ENCODE measurements at places on chromosomes 13 and 19.

GRCh38 chr13:38419312-38419873 is 69.7 kb downstream of the UFM1 start:
- DNase-seq, result no peak

DNA sequence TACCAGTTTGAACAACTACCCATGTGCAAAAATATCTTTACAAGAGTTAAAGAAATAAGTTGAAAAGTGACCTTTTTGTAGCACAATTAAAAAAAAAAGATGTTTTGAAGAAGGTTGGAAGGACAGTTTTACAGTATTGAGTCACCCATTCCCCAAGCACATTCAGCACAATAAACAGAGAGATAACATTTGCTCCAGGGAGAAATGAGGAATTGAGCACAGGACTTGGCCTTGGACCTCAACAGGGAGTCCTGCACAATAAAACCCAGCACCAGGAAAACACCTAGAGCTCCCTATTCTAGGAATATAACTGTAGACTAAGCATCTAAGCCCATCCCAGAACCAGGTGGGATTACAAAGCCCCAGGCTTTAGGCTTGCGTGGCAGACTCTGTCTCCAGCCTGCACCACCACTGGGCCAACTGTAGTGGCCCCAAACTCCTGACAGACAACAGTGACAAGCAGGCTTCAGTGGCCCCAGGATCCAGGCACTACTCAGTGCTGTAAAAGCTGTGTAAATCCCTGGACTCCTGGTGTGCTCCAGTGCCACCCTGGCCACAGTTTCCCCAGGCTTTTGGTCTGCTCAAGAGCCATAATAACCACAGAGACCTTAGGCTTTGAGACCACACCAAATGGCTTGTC is 857.2 kb downstream of the SLITRK1 start:
- DNase-seq, result no peak

- DNase-seq, result no peak
These were observed 8.9 kb downstream of the ZC3H4 start for GRCh38 chr19:47104680-47105079.

DNA sequence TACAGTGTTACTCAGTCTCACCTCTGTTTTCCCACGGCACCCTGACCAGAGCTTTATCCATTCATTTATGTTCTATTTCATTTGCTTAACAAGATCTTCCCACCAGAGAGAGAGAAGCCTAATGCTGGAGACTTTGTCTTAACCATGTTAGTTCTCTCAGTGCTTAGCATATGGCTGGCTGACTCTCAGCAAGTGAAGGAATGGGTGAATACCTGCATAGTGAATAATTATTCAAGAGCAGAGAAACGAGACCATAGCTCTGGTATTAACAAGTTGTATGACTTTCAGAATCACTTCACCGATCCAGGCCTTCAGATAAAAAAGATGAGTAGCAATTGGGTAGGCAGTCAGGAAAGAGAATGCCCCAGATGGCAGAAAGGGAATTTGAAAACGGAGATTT is 686.3 kb downstream of the LIG4 start:
- no peak for DNase-seq

DNA sequence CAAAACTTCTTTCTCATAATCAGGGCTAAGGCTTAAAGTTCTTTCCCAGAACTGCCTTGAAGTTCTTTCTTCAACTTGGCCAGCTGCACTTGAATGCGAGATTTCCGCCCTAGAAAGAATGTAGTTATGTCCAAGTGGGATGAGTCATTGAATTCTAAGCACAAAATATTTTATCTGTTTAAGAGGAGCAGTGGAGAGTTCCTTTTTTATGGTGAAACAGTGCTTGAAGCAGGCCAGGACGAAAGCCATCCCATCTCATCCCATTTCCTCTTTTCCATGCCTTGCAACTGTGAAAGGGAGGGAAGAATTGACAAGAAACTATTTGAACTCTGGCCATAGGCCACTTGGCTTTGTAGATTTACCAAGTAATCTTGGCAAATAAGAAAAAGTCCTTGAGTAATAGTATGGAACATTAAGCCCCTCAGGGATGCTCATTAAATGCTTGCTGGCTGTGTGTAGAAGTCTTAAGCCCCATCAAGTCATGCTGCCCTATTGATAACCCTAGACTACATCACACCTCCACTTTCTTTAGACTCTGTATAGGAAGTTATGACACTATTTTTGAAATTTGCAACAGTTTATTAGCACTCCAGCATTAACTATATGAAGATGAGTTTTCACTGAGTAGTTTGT is 174.5 kb downstream of the KCTD12 start:
- DNase-seq, result no peak

GRCh38 chr13:89763005-89763404 is 1584.5 kb upstream of the MIR17HG start:
- no peak for DNase-seq

GRCh38 chr19:45468803-45469131 is 971 bp downstream of the FOSB start:
- DNase-seq, result no peak

GRCh38 chr13:113558461-113558860 is 26.1 kb upstream of the TFDP1 start:
- DNase-seq, result peak; percentile 22

DNA sequence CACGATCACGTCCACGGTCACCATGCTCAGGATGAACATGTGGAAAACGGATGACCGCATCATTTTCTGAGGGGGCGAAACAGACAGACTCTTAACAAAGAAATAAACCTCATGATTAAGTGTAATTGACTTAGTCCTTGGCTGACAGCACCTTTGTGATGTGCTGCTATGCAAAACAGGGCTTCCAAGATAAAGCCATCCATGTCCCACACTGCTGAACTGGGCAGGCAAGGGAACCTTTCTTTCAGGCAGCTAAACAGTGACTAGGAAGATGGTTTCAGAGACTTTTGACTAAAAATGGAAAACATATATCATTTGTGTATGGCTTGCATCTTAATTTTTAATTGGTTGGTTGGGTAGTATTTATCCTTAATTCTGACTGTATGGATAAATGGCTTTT is 157.8 kb downstream of the NALCN start:
- DNase-seq, result no peak

DNA sequence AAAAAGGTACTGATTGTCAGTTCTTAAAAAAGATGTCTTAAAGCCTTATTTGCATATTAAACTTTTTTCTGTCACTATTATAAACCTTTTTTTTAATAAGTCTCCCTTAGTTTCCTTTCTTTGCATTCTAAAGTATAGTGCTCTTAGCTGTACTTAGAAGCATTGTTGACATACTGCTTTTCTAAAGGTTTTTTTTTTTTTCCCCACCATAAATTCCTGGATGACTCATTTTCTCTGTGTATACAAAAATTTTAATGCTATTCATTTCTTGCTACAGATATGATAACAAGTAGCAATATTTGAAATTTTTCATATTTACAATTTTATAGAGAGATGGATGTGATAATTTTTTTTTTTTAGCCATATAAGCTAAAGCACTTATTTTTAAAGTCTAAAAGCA is 43.5 kb downstream of the METTL21C start:
- DNase-seq, result no peak

DNA sequence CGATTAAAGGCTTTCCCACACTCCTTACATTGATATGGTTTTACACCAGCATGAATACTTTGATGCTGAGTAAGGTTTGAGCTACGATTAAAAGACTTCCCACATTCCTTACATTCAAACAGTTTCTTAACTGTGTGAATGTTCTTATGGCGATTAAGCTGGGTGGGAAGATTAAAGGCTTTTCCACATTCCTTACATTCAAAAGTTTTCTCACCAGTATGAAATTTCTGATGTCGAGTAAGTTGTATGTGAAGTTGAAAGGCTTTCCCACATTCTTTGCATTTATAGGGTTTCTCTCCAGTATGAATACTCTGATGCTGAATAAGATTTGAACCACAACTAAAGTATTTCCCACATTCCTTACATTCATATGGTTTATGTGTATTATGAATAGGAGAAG is 20.0 kb downstream of the ZNF780B start:
- no peak for DNase-seq

DNA sequence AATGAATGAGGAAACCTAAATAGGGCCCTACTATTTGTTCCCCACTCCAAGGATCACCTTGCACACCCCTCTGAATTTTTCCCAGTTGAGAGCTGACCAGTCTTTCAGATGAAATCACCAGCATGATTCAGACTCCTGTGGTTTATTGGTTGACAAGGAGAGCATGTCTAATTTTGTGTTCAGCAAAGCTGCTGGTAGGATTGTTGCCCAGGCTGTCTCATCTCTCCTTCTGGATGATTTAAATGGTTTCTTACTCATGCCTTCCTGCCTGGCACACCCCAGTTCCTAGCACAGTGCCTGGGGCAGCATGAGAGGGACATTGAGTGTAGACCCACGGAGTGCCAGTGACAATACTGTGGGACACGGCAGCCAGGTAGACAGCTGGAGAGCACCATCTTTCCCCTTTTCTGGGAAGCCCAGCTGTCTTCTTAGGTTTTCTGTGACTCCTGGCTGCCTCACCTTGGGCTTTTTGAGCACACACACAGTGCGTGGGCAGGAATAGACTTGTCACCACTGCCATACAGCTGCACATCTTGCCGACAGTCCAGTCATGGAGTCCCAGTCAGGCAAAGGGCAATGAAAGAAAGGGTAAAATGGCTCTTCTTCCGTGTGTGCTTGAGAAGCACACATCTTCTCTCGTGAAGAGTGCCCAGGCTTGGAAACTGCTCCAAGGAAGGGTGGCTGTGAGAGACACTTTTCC is 12.3 kb downstream of the FGF9 start:
- DNase-seq, result no peak

DNA sequence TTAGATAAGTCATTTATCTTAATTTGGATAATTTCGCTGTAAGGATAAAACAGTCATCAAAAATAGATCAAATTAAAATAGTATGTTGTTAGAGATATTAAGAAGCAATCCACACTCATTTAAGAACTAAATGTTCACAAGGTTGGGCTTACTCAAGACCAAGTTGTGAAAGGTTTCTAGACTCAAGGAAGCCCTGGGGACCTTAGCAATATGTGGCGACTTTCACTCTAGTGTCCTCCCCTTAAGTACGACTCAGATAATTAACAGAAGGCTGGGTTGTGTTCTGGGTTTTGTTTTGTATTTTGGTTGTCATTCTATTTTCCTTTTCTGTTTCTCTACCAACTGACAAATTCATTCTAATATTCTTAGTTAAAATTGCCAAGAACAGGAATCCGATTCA is 1008.0 kb downstream of the PCDH9 start:
- no peak for DNase-seq

DNA sequence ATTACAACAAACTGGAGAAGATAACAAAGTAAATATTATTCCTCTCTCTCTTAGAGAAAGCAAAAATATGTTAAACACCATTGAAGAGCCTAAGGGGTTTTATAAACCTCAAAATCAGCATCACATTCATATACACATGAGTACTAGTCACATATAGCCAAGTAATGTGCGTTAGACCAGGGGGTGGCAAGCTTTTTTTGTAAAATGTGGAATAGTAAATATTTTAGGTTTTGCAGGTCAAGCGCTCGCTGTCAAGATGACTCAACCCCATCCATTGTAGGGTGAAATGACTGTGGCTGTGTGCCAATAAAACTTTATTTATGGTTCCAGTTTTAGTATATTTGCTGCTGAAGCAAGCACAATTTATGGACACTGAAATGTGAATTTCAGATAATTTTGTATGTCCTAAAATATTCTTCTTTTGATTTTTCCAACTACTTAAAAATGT is 21.7 kb downstream of the RFX2 start:
- DNase-seq, result no peak

GRCh38 chr13:113275387-113275786 is 21.7 kb upstream of the LAMP1 start:
- peak; percentile 62 for DNase-seq

GRCh38 chr13:31209172-31209840 is 9.5 kb downstream of the B3GLCT start:
- peak; percentile 39 for DNase-seq

- no peak for DNase-seq
These were observed 461.7 kb downstream of the KLF12 start for GRCh38 chr13:73672492-73672891.

- DNase-seq, result no peak
These were observed 14.7 kb downstream of the ZNF574 start for GRCh38 chr19:42090672-42091071.

DNA sequence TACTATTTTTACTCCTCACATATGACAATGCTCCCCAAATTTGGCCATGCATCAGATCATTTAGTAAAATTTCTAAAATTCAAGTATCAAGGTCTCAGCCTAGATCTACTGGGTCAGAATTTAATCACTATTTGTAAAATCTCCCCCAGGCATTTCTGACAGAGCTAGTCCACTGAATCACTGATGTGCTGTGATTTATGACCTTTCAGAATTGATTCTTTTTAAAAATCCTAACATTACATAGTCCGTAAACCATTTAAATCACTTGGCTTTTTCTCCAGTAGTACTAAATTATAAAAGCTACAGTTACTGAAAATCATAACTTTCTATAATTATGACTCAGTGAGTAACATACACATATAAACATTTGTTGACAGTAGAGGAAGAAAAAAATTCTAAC is 92.8 kb upstream of the RAP2A start:
- no peak for DNase-seq

DNA sequence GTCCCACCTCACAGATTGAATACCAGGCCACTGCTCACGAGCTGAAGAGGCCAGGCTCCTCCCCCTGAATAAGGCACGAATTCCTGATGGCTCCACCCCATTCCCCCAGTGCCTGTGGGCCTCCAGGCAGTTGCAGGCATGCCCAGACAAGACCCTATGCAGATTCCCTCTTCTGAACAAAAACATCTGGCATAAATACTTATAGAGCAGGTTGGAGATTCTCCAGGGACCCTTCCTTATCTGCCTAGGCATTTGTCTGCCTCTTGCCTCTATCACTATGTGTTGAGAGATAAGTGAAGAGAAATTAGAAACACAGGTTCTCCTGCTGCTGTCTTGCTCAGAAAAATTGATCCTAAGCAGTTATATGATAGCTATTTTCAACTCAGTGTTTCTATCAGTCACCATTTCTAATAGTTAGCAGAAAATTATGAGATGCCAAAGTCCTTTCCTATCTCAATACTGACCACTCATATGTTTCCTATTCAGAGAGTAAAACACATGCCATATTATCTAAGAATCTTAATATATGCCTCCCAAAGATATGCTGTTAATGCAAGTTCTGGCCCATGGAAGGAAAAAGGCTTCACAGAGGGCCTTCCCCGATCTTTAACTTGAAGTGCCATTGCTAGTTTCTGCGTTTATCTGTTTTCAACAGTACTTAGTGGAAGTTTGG is 364.0 kb downstream of the KCTD12 start:
- peak; percentile 83 for DNase-seq

DNA sequence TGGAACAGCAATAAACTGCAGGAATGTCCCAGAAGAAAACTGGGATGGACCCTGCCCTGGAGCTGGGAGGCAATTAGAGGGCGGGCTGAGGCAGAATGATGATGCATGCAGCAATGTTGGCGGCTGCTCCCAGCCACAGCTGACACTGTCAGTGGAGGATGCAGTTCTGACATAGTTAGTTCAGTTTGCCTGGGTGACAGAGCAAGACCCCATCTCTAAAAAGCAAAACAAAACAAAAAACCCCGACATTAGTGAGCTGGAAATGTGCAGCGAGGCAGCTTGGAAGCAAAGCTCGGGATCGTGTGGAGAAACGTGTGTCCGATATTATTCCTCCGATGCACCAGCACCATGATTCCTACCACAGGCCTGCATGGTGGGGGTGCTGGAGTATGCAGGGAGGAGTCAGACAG is 110.1 kb upstream of the UQCRFS1 start:
- peak; percentile 1 for DNase-seq

GRCh38 chr19:2987797-2988196 is 10.4 kb downstream of the TLE6 start:
- DNase-seq, result no peak

Data from H9 (cell line).